T follicular helper cell (primary cell): ENCODE measurements at places on chromosomes 12 and 14.

- DNase-seq: no peak
Measured at GRCh38 chr12:3931776-3932175, 58.6 kb upstream of the PARP11 start.

- no peak for DNase-seq
Measured at GRCh38 chr12:85281636-85282312, 1.8 kb downstream of the ALX1 start.

DNA sequence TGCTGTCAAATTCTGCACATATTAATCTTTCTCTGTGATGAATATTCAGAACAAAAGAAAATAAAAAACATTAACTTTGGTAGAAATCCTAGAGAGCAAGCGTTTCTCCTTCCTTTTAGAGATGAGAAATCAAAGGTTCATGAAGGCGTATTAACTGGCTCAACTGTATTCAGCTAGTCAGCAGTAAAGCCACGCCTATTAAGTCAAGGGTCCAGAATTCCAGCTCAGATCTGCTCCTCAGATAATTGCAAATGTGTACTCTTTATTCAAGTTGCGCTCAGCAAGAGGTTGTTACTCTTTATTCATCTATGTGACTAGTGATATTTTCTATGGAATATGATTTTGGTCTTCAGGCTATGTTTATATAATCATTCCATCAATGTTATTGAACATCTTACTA is 13.1 kb upstream of the POC1B start:
- DNase-seq: no peak

GRCh38 chr12:30932881-30933280 is 6.3 kb downstream of the TSPAN11 start:
- DNase-seq: no peak

- no peak for DNase-seq
Measured at GRCh38 chr12:51687614-51688013, 96.6 kb downstream of the SCN8A start.

GRCh38 chr14:20327005-20327869 is 5.8 kb downstream of the CCNB1IP1 start:
- no peak for DNase-seq

GRCh38 chr14:91649930-91650329 is 82.0 kb downstream of the CATSPERB start:
- DNase-seq: peak; percentile 9

- no peak for DNase-seq
Measured at GRCh38 chr12:50058743-50059312, 1.4 kb downstream of the ASIC1 start.

- no peak for DNase-seq
Measured at GRCh38 chr12:124693111-124693723, 125.8 kb upstream of the NCOR2 start.

DNA sequence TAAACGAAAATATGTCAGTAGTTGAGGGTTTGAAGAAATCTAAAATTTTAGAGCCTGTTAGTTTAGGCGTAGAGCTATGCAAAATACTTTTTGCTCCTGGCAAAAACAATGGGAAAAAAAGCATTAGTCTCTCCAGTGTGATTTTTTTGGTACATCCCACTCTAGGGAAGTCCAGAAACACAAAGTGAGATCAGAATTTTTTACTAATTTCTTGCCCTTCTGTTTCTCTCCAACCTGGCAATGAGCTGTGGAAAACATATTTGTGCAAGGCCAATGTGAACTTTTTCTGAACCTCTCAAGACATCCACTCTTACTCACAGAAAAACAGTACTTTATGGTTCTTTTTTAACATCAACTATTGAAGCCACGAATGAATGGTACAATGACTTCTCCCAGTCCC is 56.9 kb upstream of the DCN start:
- no peak for DNase-seq

GRCh38 chr12:104415342-104415980 is 41.3 kb upstream of the CHST11 start:
- no peak for DNase-seq

GRCh38 chr12:21881965-21882364 is 59.3 kb downstream of the ABCC9 start:
- DNase-seq: no peak

DNA sequence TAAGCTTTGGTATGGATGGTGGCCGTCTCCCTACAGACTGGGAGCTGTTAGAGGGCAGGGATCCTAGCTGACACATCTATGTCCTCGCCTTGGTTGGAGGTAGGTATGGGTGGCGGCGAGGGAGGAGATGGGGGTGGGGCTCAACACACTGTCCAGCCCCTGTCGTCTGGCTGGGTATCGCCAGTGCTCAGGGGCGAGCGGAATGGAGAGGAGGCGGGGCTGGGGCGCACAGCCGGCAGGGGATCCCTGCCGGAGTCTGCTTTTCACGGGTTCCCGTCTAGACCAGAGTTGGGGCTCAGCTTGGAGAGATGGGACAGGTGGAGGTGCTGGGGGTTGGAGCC is 16.1 kb downstream of the TAMALIN start:
- DNase-seq: no peak

GRCh38 chr14:68598621-68599447 is 194.0 kb downstream of the ZFP36L1 start:
- no peak for DNase-seq

- DNase-seq: no peak
Measured at GRCh38 chr14:90611936-90612335, 204.3 kb downstream of the TTC7B start.
